ENCODE measurements at places on chromosomes 4 and X.

DNA sequence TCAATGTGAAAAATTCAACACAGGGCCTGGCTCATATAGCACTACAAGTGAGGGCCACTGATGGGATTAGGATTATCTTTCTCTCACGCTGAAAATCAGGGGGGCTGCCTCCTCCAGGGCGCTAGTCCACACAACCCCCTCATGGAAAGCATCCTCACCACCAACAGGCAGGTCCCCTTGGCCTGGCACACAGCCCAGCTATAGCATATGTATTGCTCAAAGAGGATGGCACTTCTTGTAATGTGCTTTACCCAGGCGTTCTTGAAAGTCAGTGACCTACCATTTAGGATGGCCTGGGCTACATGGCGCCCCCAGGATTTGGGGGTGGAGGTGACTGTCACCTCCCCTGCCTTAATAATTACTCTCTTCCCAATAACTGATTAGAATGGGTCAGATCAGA is 71.0 kb upstream of the LSM6 start:
- no peak for DNase-seq

GRCh38 chr4:27062256-27062655 is 201.6 kb downstream of the STIM2 start:
- DNase-seq, result no peak

- no peak for DNase-seq
These were observed 212.6 kb upstream of the AGTR2 start for GRCh38 chrX:115957862-115958490.

- no peak for DNase-seq
These were observed 103.0 kb upstream of the KLF3 start for GRCh38 chr4:38560768-38561558.

DNA sequence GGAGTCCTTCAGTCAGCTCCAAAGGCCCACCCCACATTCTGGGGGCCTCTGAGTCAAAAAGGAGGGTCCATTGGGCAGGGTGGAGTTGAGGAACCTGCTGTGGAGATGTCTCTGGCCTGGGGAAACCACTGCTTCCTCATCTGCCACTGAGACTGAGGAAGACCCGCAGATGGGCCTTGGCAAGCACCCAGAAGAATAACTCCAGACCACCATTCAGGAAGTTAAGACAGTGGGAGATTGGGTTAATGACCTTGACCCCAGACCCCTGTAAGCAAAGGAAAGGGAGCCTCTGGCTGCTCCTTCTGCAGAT is 8.1 kb upstream of the HSD17B10 start:
- DNase-seq, result no peak

GRCh38 chr4:140234697-140235060 is 80.7 kb upstream of the MAML3 start:
- no peak for DNase-seq

GRCh38 chr4:54228056-54228527 is 1.0 kb upstream of the PDGFRA start:
- DNase-seq, result peak; percentile 81

DNA sequence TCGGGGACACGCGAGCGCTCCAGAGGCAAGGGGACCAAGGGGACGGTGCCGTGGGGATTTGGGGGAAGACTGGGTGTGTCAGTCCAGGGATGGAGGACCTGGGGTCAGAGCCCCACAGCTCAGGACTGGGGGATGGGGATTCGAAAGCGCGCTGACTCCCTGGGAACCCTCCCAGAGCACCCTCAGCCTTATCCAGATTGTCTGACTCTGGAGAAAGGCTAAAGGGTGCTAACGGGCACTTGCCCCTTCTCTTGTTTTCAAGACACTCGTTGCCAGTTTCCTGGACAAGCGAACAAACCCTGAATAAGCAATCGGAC is 1.1 kb downstream of the DOCK11 start:
- no peak for DNase-seq

DNA sequence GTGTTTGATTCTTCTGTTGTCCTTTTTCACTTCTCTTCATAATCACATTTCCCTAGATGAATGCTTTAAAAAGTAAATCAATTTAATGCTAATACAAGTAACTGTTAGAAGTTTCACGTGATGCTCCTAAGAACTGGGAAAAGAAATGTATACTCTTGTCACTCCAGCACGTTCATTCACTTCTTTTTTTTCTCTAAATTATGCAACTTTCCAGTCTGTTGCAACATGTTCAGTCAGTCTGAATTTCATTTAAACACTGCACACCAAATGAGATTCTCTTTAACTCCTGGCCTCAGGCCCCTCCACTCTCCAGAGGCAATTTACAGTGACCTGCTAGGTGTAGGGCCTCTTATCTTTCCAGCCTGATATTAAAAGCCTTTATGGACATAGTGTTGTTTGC is 321.9 kb downstream of the HS3ST1 start:
- DNase-seq, result no peak

DNA sequence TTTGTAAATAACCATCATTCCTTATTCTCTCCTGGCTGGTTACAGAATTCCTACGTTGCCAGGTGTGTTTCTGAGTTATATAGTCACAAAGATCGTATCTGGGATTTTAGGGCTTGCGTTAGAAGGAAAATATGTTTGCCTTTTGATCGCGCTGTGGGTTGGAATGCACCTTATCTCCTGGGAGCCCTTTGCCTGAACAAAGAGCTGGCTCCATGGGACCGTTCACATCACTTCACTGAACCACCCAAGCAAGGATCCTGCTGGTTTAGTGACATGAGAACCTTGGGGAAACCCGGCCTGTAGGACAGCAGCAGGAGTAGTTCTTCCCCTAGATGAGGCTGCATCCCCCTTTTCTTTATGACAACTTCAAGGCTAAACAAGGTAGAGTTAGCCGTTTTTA is 51.6 kb downstream of the RS1 start:
- DNase-seq, result no peak

DNA sequence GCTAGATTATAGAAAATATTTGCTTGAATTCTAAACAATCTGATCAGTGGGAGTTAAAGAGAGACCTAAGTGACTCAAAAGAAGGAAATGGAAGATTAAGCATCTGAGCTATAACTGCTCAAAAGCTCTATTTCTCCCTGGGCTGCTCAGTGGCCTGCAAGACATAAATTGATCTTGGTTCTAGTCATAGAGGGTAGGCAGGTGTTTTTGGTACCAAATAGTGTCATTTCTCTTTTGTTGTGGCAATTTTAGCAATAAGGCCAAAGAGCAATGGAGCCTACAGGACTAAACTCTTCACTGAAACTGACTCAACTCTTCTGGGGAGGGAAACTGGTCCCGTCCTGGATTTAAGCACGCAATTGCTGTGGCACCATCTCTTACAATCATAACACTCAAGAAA is 33.9 kb upstream of the BMP2K start:
- DNase-seq, result no peak

DNA sequence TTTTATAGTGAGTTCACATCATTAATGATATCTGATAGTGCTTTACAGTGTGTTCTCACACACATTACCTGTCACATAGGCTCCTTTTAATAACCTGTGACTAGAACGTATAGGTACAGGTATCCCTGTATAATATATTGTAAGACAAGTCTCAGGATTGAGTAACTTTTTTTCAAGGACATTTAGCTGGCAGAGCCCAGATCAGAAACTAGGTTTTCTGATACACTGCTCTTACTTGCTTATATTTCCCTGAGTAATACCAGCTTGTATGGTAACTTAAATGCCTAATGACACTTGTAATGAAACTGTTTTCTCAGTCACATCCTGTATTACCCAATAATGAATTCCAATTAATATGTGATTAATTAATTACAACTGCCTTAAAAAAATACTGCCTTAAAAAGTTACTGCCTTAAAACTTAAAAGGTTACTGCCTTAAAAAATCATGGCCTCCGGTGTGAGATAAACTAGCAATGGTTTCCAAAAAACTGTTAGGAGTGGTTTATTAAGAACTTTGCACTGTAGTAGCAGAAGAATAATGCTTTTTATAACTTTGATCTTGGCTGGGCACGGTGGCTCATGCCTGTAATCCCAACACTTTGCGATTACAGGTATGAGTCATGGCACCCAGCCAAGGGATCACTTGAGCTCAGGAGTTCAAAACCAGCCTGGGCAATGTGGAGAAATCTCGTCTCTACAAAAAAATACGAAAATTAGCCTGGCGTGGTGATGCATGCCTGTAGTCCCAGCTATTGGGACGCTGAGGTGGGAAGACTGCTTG is 11.9 kb downstream of the COPS4 start:
- DNase-seq, result no peak

DNA sequence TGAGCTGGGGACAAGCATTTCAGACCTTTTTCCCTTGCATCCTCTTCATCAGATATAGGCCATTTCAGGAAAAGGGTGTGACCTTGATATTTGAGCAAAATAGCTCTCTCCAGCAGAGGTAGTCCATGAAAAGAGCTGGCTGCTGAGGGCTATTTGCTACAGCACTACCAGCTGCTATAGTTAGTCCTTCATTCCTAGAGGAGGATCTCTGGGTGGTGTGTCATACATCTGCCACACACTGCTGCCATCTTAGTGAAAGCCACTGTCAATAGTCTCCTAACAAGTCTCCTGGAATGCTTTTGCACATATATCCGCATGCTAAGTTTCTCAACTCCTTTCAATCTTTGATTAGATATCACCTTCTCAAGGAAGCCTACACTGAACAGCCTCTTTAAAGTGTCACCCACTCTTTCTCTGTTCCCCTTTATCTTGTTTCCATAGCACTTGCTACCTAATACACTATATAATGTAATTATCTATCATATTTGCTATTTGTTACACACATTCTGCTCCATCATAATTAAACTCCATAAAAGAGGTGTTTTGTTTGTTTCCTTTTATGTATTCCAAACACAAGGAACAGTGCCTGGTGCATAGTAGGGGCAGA is 131.9 kb downstream of the TBC1D19 start:
- no peak for DNase-seq
